ENCODE measurements at places on chromosomes 11 and 22. TPM values are rescaled to one million over a fixed set of nuclear protein-coding genes. Genes with fewer than 3 reads are reported as not detected.
A peak's percentile ranks its signal among the peaks of the same experiment; 100 is the strongest.

DNA sequence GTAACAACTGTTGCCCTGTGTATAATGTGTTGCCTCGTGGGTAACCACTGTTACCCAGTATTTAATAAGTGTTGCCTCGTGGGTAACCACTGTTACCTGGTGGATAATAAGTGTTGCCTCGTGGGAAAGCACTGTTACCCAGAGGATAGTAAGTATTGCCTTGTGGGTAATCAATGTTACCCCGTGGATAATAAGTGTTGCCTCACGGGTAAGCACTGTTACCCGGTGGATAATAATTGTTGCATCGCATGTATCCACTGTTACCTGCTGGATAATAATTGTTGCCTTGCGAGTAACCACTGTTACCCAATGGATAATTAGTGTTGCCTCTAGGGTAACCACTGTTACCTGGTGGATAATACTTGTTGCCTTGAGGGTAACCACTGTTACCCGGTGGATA lies 17.1 kb upstream of the NXPE4 start:
- peak; percentile 7 for DNase-seq

- no peak for DNase-seq
Observed at GRCh38 chr11:112877581-112877980, 83.6 kb upstream of the NCAM1 start.

DNA sequence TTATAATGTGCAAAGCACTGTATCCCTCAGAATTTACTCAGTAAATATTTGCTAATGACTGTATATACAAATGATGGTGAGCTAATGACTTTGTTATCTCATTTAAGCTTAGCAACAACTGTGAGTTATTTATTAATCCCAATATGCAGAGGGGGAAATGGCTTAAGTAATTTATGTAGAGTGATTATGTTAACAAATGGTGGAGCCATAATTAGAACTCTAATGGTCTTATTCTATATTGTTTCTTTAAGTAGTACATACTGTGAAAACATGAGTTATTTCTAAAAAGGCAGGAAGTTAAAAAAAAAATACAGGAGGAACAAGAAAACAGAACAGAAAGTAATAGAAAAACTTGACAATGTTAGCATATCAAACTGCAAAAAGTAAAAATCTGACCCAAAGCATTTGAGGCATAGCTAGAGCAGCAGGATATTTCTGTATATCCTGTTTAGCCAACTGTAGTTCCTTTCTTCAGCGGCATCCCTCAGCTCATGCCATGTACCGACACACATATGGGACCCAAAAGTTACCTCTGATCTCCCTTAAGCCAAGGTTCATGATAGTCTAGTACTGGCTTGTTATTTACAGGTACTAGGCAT lies 94.2 kb downstream of the FCHSD2 start:
- no peak for DNase-seq

- DNase-seq = no peak
Observed at GRCh38 chr11:20035701-20036601, 124.3 kb downstream of the DBX1 start.

DNA sequence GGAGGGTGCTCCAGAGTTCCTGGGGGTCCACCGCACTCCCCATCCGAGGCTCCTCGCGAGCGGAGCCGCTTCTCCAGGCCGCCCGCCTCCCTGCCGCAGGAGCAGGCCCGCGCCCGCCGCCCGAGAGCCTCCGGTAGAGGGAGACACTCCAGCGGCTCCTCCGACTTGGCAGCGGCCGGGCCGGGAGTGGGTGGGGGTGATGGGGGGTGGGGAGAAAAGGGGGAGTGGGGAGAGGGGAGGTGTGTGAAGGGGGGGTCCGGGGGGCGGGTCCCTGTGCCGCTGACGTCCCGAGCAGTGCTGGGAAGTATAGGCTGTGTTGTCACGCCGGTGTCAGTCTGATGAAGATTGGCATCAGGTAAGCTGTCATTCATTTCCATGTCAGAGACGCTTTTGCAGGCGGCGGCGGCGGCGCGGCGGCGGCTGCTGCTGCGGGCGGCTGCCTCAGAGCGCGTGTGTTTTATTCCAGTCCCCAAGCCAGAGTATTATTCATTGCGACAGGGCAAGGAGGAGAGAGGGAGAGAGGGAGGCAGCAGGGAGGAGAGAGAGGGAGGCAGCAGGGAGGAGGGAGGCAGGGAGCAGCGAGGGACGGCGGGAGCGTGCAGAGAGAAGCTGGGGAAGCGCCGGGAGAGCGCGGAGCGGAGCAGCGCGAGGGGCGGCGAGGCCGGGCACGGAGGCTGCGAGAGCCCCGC lies at the start of gene PKNOX2:
Gene PKNOX2 (plus strand): TSS at position 330 of the 689 bp plus-strand sequence. CDS start 186,555 bp downstream, outside the sequence.
- DNase-seq = peak; percentile 65

DNA sequence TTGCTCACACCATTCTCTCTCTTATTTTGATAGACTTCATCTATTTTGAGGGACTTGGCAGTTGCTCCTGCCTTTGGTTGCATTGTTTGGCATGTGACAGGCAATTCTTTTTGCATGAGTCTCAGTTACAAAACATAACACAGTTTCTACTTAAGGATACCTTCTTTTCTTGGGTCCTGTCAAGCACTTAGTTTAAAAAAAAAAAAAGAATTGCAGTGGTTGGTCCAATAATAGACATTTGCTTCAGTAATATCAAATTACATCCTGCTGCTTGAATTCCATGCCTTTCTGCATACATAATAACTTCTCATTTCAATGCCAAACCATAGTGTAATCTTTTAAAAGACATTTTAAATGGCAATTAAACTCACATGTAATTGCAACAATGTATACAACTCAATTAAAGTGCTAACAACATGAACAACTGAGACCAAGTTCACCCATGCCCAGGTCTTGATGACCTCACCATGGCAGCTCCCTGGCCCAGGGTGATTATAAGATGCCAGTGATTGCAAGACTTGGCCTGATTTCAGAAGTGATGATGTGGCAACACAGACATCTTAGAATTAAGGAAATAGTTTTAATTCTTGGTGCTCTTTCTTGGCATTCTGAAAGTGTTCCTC lies 32.2 kb upstream of the PLET1 start:
- no peak for DNase-seq

DNA sequence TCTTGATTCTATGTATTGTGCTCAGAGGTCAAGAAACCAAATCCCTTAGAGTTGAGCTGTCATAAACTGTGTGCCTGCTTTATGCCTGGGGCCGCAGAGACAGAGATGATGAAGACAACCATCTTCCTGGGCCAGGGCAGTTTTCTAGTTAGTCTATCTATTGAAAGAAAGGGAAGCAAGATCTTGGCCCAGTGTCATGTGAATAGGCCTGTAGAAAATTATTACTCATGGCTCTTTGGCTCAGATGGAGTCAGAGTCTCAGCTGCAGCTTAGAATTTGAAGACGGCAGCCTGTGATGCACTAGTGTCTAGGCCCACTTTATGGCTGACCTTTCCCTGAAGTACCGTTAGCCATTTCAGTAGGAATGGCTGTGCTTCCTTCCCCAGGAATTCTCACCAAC lies 112.0 kb downstream of the DBX1 start:
- DNase-seq = no peak

The DMC1 gene
- total RNA-seq = 2.0 TPM

The CBLIF gene
- 0.48 TPM for total RNA-seq

The HSD17B12 gene
- total RNA-seq = 132 TPM

The POU2AF1 gene
- total RNA-seq = 3.7 TPM
